ENCODE measurements at places on chromosomes 6 and 20.
A peak's percentile ranks its signal among the peaks of the same experiment; 100 is the strongest.

GRCh38 chr20:21027569-21027968, 78.6 kb downstream of the LINC00237 start:
- peak; percentile 64 for DNase-seq

DNA sequence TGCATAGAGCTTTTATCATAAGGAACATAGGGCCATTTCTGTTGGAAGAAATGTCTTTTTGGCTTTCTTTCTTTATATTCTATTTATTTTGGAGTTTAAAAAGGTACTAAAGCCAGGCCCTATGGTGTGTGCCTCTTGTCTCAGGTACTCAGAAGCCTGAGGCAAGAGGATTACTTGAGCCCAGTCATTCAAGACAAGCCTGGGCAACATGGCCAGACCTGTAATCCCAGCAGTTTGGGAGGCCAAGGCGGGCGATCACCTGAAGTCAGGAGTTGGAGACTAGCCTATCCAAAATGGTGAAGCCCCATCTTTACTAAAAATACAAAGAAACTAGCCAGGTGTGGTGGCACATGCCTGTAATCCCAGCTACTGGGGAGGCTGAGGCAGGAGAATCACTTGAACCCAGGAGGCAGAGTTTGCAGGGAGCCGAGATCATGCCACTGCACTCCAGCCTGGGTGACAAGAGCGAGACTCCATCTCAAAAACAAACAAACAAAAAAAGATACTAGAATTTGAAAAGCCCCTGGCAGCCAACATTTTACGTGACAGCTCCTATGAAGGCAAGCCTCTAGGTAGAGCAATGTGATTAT, 80.0 kb downstream of the CBFA2T2 start:
- DNase-seq, result no peak

- peak; percentile 89 for DNase-seq
These were observed at the start of gene PTPRK for GRCh38 chr6:128520436-128521281. Gene PTPRK (minus strand): TSS chr6:128520599. CDS start chr6:128520358, 241 bp downstream.

- DNase-seq, result no peak
These were observed 2.6 kb downstream of the MAFB start for GRCh38 chr20:40686434-40686882.

- DNase-seq, result no peak
These were observed 306.5 kb upstream of the MAP3K7 start for GRCh38 chr6:90893400-90893799.

GRCh38 chr20:15700147-15700765, 873.0 kb downstream of the KIF16B start:
- DNase-seq, result no peak

DNA sequence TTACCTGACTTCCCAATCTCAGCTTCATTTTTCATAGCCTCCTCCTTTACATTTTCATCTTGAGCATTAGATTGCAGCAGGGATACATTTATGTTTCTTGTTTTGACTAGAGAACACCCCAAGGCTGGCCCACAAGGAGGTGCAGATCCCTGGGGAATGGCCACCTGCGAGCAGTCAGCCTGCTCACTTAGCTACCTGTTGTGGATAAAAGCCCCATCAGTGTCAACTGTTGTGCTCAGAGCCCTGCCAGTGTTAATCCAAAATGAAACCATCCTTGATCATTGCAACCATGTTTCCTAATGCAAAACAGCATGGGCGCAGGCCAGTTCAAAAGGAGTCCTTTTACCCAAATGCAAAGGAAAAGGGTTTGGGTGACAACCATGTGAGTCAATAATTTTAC, 50.8 kb downstream of the CNR1 start:
- no peak for DNase-seq

GRCh38 chr6:30345852-30346251, 896 bp downstream of the RPP21 start:
- DNase-seq, result no peak

DNA sequence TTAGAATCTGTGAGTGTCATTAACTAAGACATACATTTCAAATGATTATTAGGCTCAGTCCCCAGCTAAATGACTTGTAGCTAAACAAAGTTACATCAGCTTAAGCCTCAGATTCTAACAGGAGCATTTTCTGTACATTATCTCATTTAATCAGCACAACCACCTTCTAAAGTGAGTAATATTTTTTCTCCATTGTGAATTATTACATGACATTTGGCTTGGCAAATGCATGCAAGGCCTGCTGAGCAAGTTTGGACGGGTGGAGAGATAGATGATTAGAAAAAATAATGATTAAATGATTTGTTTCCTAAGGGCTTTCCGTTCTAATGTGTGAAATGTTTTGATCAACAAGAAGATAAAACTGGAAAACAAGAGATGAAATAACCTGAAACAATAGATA, 20.7 kb downstream of the DCBLD1 start:
- no peak for DNase-seq

DNA sequence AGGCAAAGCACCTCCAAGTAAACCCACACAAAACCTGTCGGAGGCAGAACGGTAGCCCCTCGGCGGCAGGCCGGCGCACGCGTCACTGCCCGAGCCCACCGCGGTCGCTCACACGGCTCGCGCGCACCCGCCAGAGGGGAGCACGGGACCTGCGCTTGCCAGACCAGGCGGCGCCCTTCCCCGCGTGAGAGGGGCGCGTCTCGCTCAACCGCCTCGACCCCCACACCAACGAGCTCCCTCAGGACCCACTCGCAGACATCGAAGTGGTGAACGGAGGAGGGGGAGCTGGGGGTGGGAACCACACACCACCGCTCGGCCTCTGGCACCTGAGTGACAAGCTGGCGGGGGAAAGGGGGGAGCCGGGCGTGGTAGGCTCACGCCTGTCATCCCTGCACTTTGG, 1513.4 kb upstream of the DEFB115 start:
- no peak for DNase-seq

GRCh38 chr6:88165844-88166492, at the start of gene CNR1:
Gene CNR1 (minus strand): TSS chr6:88166347. CDS start chr6:88145274, 21,073 bp downstream.
- DNase-seq, result peak; percentile 59

DNA sequence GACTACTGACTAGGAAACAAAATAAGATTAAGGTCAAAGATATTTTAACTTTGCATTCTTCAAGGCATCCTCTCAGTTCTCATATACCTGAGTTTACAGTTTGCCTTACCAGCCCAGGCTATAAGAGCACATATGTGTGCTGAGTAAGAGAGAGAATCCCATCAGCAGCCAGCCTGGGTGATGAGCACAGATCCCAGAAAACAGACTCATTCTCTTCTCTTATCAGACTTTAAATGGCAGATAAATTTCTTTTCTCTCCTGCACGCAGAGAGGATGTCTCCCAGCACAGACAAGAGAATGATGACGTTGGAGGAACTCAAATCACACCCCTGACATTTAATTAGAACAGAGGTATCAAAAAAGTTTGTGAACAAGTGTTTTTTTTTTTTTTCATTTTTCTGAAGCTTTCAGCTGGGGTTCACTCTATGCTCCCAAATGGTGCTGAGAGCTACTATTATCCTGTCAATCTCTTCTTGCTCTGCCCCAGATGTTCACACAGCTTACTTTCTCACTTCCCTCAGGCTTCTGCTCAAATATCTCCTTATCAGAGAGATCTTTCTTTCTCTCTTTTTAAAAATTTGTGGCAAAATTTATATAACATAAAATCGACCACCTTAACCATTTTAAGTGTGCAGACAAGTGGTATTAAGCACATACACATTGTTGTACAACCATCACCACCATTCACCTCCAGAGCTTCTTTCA, 22.4 kb upstream of the HACE1 start:
- DNase-seq, result no peak

GRCh38 chr6:51342393-51342792, 523.7 kb downstream of the TFAP2B start:
- DNase-seq, result no peak
